ENCODE measurements at places on chromosomes 7 and 10. TPM values are rescaled to one million over a fixed set of nuclear protein-coding genes. Genes with fewer than 3 reads are reported as not detected.

- DNase-seq, result no peak
Observed at GRCh38 chr7:35268953-35269352, 15.1 kb upstream of the TBX20 start.

ADRA2A gene
- total RNA-seq, result not detected

- no peak for DNase-seq
Observed at GRCh38 chr7:93145354-93145753, 2.8 kb downstream of the SAMD9L start.

DNA sequence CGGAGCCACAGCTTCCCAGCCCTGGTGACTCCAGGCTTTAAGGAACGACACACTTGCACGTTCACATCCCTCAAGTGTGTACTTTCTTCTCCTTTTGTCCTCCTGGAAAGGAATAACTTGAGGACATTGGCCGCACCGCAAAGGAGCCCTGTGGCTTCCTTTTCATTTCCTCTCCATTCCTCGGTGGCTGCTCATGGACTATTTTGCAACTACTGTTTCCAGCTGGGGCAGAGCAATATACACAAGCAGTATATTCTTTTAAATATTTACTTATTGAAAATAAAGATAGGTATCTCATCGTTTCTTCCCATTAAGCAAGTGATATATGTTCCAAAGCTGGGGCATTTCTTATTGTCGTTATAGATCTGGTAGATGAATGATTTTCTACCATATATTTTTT is 97.2 kb upstream of the LYZL1 start:
- DNase-seq, result no peak

- no peak for DNase-seq
Observed at GRCh38 chr7:131341690-131342089, 14.0 kb downstream of the MKLN1 start.

DNA sequence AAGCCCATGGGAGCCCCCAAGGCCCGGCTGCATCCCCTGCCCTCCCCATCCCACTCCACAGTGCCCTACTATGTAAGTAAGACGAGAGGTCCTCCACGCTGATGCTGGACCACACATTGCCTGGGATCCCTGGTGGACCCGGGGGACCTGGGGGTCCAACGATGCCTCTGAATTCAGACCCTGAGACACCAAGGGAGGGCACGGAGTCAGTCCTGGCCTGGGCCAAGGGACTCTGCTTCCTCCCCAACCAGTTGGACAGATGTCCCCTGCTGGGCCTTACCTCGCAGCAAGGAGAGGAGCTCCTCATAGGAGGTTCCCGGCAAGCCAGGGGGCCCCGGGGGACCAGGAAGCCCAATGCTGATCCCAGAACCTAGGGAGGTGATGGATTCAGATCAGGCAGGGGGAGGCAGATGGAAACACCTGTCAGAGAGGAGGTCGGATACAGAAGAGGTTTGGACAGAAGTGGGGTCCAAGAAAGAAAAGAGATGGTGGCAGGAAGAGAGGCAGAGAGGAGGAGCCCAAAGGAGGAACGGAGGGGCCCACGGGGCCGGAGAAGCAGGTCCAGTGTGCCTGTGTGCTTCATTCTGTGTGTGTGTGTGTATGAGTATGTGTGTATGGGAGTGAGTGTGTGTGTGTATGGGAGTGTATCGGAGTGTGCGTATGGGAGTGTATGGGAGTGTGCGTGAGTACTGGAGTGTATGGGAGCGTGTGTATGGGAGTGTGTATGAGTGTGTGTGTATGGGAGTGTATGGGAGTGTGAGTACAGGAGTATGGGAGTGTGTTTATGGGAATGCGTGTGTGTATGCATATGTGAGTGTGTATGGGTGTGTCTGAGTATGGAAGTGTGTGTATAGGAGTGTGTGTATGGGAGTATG is 50.2 kb downstream of the COL17A1 start:
- DNase-seq, result no peak

AGBL3 gene
- total RNA-seq, result 2.2 TPM

BAMBI gene
- 0.44 TPM for total RNA-seq

DNA sequence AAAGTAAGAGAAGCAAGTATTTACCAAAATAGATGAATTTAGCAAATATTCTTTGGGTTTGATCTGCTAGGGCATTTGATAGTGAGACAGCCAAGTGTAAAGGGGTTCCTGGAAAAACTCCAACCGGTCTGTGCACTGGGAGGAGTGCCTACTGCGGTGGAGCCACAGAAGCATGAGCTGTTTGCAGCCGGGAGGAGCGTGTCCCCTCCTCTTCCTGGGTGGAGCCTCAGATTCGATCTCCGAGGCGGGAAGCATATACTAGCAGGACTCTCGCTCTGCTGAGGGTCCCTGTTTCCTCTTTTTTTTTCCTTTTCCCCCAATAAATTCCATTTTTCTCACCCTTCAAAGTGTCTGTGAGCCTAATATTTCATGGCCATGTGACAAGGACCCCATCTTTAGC is 45.1 kb upstream of the MET start:
- no peak for DNase-seq
